ENCODE measurements at places on chromosomes 3 and 15.

DNA sequence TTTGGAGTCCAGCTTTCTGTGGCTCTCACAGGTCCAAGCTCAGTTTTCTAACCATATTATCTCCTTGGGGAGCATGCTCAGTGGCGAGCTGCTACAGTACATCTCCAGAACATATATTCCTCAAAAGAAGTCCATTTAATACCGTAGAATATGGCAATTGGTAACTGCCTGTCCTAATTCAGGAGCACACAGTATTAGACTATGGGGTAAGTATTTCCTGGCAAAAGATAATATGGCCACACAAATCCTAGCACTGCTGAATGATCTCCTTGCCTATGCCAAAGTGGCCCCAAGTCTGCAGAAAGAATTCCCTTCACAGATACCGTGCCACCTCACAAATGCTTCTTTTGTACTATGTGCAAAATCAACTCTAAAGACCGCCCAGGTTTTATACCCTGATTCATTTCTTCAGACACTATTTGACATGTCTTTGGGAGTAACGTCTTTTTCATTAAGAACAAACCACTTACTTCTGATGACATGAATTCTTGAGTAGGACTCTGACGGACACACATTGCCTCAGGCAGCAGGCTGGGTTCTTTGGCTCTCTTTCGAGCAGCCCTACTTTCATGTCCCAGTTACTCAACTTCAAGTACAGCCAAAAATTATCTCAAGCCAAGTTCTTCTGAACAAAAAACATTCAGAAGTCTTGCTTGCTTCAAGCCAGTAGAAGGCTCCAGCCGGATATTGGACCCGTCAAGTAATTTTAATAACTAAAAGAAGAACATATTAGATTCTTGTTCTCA is 368.3 kb upstream of the DCBLD2 start:
- DNase-seq: no peak

- DNase-seq: no peak
Observed at GRCh38 chr3:120682095-120682681, at the start of gene HGD. Gene HGD, minus strand, starts transcription at chr3:120682239. Its CDS starts 128 bp downstream, at chr3:120682111.

- no peak for DNase-seq
Observed at GRCh38 chr15:77569729-77570125, 63.0 kb downstream of the LINGO1 start.

DNA sequence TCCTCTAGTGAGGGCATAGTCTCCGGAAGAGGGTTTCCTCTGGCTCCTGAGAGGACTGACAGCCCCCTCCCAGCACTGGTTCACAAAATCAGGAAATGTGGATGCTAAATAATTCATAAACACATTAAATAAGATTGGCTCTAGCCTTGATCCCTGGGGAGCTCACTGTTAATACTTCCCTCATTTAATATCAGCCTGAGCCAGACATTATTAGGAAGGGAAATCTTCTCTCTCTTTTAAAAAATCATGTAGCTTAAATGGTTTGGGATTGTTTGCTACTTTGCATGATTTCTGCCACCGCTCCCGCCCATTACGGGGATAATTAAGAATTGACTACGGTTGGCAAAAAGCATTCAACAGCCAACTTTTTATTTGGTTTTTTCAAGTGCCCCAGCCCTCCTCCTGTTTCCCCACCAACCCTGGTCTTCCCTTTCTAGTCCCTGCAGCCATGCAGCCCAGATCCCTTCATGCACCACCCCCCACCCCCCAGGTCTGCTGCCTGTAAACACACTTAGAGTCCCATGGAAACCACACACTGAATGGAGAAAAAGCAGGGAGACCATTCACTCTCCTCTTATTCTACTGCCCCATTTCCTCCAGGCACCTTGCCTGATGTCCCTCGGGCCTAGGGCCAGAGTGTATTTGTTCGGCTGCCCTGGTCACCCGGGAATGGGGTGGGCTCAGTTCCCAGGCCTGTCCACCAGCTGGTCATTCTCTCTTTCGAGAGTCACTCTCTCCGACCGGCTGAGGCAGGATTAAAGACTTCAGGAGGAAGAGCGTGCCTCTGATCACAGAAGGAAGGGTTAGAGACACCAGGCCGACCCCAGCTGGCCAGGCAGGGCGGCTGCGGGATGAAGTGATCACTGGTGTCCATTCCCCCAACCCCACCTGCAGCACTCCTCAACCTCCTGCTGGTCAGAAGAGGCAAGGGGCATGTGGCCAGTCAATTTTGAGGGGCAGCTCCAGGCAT is 45.1 kb downstream of the SEMA5B start:
- DNase-seq: peak; percentile 57

GRCh38 chr15:58715266-58715917 is 34.1 kb downstream of the ADAM10 start:
- DNase-seq: no peak
